ENCODE measurements at places on chromosomes 3 and 15. TPM values are rescaled to one million over a fixed set of nuclear protein-coding genes. Genes with fewer than 3 reads are reported as not detected.

GRCh38 chr3:193828477-193828876 is 235.5 kb downstream of the OPA1 start:
- no peaks in the 10 kb centered on the region for H3K27me3 ChIP-seq
- peak; percentile 39 for DNase-seq
- no peaks in the 10 kb centered on the region for H3K36me3 ChIP-seq
- no peak overlapping the region for H3K27ac ChIP-seq
- no peak overlapping the region for H3K4me3 ChIP-seq
- peaks cover 17% of the 10 kb centered on the region for H3K4me1 ChIP-seq

- no peaks in the 10 kb centered on the region for H3K27me3 ChIP-seq
- DNase-seq, result no peak
- H3K4me1 ChIP-seq, result no peaks in the 10 kb centered on the region
- H3K27ac ChIP-seq, result no peak overlapping the region
- H3K36me3 ChIP-seq, result no peaks in the 10 kb centered on the region
These were observed 463.5 kb upstream of the TGFBR2 start for GRCh38 chr3:30142946-30143345.

DNA sequence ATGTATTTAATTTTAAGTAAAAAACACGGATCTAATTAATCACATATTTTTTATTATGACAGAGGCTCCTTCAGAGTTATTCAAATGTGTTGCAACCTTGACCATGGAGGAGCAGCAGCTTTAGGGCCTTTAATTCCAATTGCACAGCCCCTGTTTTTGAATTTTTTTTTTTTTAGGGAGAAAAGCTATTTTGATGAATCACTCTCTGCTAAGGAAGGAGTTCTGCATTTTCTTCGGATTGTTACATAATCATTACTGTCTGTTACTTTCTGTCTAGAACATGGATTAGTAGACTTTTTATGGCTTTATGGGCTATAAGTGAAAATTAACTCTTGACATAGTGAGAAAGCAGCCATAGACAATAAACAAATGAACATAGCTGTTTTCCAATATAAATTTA is 90.8 kb downstream of the MCTP2 start:
- no peak overlapping the region for H3K27ac ChIP-seq
- no peak overlapping the region for H3K4me3 ChIP-seq
- H3K36me3 ChIP-seq, result no peaks in the 10 kb centered on the region

DNA sequence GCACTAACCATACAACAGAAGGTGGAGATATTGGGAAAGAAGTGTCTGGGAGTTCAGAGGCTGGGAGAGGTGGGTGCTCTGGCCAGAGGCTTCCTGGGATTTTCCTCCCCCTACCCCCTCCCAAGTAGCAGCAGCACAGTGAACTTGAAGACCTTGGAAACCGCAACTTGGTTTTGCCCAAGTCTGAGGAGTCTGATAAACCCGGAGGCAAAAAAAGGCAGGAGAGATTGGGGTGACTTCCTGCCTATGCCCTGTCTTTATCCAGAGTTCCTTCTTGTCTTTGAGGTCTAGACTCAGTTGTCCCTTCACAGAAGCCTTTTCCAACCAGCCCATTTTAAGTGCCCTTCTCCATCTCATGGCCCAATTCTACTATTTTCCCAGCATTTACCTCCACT is 25.4 kb upstream of the THRB start:
- no peaks in the 10 kb centered on the region for H3K36me3 ChIP-seq
- H3K4me1 ChIP-seq, result peaks cover 31% of the 10 kb centered on the region
- no peak overlapping the region for H3K4me3 ChIP-seq
- H3K27me3 ChIP-seq, result peaks cover 71% of the 10 kb centered on the region
- no peak for DNase-seq

DNA sequence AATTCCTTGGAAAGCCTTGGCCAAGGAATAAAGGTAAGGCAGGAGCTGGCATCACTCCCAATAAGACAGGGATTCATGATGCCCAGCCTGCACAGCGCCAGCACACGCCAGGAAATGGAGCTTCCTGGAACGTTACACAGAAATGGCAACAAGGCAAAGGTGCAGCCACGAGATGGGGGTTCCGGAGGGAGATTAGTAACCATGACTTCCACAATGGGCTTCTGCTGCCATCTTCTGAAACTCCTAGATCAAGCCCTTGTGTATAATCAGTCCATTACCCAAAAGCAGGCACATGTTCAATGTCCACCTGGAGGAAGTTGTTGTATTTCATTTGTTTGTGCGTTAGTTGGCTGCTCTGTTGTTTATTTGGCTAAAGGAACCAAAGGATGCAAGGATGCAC is 131.2 kb upstream of the TRIM42 start:
- no peaks in the 10 kb centered on the region for H3K27me3 ChIP-seq
- H3K36me3 ChIP-seq, result no peaks in the 10 kb centered on the region
- no peaks in the 10 kb centered on the region for H3K4me1 ChIP-seq
- peak; percentile 5 for DNase-seq

Gene CPNE9
- 6.2 TPM for polyA plus RNA-seq

- no peaks in the 10 kb centered on the region for H3K27me3 ChIP-seq
- DNase-seq, result no peak
- H3K36me3 ChIP-seq, result no peaks in the 10 kb centered on the region
These were observed 32.0 kb upstream of the BOC start for GRCh38 chr3:113179235-113179824.

- DNase-seq, result peak; percentile 54
- no peak overlapping the region for H3K4me3 ChIP-seq
- H3K36me3 ChIP-seq, result peaks cover 9% of the 10 kb centered on the region
- H3K4me1 ChIP-seq, result no peaks in the 10 kb centered on the region
- H3K27ac ChIP-seq, result no peak overlapping the region
These were observed 66.6 kb downstream of the PIK3CB start for GRCh38 chr3:138768125-138768524.

GRCh38 chr3:123475786-123476185 is 26.9 kb upstream of the ADCY5 start:
- H3K27ac ChIP-seq, result no peak overlapping the region
- no peak overlapping the region for H3K4me3 ChIP-seq
- H3K27me3 ChIP-seq, result no peaks in the 10 kb centered on the region
- H3K4me1 ChIP-seq, result no peaks in the 10 kb centered on the region

Gene TRH
- polyA plus RNA-seq, result 0.10 TPM

- no peaks in the 10 kb centered on the region for H3K27me3 ChIP-seq
- H3K4me3 ChIP-seq, result no peak overlapping the region
- no peaks in the 10 kb centered on the region for H3K36me3 ChIP-seq
- no peak for DNase-seq
- no peaks in the 10 kb centered on the region for H3K4me1 ChIP-seq
These were observed 82.3 kb upstream of the NPHP3 start for GRCh38 chr3:132804498-132804897.

Gene P2RY13
- polyA plus RNA-seq, result 0.68 TPM

DNA sequence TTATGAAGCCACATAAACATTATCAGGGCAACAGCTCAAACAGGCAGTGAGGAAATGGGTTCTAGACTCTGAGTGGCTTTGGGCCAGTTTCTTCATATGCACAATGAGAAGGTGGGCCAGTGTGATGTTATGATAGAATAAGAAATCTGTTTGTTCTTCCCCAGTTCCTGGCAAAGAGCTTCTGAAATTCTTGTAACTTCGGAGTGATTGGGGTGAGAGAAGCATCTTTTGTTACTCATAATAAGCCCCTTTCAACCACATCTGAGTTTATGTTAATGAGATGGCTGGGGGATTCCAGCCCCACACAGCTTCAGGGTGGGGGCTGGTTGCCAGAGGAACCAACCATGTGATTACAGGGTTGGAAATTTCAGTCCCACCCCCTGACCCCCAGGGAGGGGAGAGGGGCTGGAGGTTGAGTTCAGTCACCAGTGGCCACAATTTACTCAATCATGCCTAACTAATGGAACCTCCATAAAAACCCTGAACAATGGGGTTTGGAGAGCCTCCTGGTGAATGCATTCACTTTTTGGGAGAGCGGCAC is 57.0 kb upstream of the FRMD4B start:
- H3K27ac ChIP-seq, result no peak overlapping the region
- H3K4me1 ChIP-seq, result peaks cover 8% of the 10 kb centered on the region
- no peak overlapping the region for H3K4me3 ChIP-seq
- no peak for DNase-seq
- no peaks in the 10 kb centered on the region for H3K36me3 ChIP-seq

DNA sequence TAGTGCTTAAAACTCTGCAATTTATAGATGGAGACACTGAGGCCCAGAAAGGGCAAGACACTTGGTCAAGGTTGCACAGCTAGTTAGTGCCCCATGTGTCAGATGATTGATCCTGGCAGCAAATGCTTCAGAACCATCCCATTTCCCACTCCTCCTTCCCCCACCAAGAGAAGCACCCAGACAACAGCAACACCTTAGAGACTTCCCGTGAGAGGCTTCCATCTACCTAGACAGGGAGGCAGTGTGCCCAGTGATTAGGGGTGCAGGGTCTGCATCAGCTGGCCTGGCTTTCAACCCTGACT is 77.6 kb downstream of the CORO2B start:
- no peak for DNase-seq
- H3K27ac ChIP-seq, result no peak overlapping the region
- no peaks in the 10 kb centered on the region for H3K27me3 ChIP-seq

Gene KATNBL1
- polyA plus RNA-seq, result 96.1 TPM

Gene CRYGS
- 2.0 TPM for polyA plus RNA-seq

DNA sequence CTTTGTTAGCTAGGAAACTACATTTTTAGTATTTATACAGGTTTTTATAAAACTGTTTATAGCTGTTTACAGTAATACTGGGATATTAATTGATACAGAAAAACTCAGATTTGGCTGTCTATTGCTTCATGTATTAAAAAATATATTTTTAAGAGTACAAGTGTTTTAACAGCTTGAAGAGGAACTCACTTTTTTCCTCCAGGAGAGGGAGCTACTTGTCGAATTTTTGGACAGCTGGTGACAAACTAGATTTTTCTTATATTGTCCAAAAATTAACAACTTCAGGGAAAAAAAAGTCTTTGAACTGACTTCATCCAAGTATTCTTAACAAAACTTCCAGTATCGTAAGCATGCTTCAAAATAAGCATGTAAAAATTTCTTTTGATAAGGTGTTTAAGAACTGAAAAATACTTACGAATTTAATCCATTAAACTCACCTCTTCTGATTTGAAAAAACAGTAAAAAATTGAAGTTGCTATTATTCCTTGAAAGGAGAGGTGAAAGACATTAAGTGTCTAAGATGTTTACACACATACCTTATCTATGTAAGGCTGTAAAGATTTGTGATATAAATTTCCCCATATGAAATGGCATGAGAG is 4.0 kb downstream of the DIPK2A start:
- H3K4me1 ChIP-seq, result peaks cover 35% of the 10 kb centered on the region
- H3K27ac ChIP-seq, result no peak overlapping the region
- H3K27me3 ChIP-seq, result no peaks in the 10 kb centered on the region
- H3K4me3 ChIP-seq, result 0 out of 2 replicates have a peak overlapping the region, but pooled peaks have one; percentile 91

GRCh38 chr3:46378426-46378942 is 7.7 kb downstream of the CCR5 start:
- no peak overlapping the region for H3K4me3 ChIP-seq
- H3K36me3 ChIP-seq, result no peaks in the 10 kb centered on the region
- no peaks in the 10 kb centered on the region for H3K27me3 ChIP-seq
- peaks cover 21% of the 10 kb centered on the region for H3K4me1 ChIP-seq
- H3K27ac ChIP-seq, result no peak overlapping the region

DNA sequence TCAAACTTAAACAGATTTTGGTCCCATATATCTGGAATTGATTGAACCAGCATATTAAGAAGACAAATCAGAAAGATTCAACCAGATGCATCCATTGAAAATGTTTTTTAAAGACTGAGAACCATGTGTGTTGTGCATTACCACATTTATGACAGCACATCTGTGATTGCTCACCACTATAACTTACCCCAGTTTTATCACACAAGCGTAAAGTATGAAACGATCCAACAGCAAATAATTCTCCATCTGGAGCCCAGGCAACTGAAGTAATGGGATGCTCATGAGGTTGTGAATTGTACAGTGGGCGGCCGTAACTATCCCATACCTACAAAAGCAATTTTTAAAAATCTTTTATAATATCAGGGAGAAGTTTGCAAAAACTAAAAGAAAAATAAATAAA is 43.2 kb downstream of the IFT80 start:
- H3K27me3 ChIP-seq, result no peaks in the 10 kb centered on the region
- DNase-seq, result no peak
- no peak overlapping the region for H3K27ac ChIP-seq
- no peak overlapping the region for H3K4me3 ChIP-seq

Gene CIB1
- 33.5 TPM for polyA plus RNA-seq

DNA sequence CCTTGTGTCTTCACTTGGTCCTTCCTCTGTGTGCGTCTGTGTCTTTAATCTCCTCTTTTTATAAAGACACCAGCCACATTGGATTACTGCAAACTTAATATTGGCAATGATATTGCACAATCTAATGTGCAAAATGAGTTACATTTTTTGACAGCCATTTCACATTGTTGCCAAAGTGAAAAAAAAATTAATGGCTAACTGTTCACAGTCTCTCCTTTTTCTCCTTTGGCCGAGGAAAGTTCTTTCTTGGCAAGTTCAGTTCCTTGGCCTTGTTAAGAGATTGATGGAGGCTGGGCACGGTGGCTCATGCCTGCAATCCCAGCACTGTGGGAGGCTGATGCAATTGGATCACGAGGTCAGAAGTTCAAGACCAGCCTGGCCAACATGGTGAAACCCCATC is 62.2 kb upstream of the ZNF280D start:
- no peaks in the 10 kb centered on the region for H3K36me3 ChIP-seq
- no peak overlapping the region for H3K27ac ChIP-seq
- no peaks in the 10 kb centered on the region for H3K4me1 ChIP-seq
- H3K4me3 ChIP-seq, result no peak overlapping the region
- no peaks in the 10 kb centered on the region for H3K27me3 ChIP-seq

DNA sequence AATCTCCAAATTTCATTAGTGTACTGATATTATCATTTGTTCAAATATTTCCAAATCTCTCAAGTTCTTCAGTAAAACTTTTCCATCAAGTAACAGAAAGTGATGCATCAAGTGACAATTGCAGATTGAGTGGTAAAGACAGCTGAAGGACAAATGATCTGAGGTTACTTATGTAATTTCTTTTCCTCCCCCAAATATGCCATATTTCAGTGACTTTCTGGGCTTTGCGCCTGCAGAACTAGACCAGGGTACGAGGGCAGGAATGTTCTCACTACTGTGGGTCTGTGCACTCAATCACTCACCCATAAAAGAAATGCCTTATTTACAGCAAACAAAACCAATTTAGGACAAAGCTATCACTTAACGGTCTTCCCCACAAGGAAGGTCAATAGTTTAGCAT is 4.7 kb downstream of the SUCLG2 start:
- no peak overlapping the region for H3K4me3 ChIP-seq
- no peak for DNase-seq
- no peaks in the 10 kb centered on the region for H3K27me3 ChIP-seq
- no peak overlapping the region for H3K27ac ChIP-seq
- H3K36me3 ChIP-seq, result no peaks in the 10 kb centered on the region
- peaks cover 10% of the 10 kb centered on the region for H3K4me1 ChIP-seq

Gene USP19
- 13.2 TPM for polyA plus RNA-seq

GRCh38 chr3:65412588-65412987 is 626.1 kb downstream of the MAGI1 start:
- peaks cover 3% of the 10 kb centered on the region for H3K4me1 ChIP-seq
- no peaks in the 10 kb centered on the region for H3K36me3 ChIP-seq
- peak; percentile 35 for DNase-seq
- no peaks in the 10 kb centered on the region for H3K27me3 ChIP-seq

DNA sequence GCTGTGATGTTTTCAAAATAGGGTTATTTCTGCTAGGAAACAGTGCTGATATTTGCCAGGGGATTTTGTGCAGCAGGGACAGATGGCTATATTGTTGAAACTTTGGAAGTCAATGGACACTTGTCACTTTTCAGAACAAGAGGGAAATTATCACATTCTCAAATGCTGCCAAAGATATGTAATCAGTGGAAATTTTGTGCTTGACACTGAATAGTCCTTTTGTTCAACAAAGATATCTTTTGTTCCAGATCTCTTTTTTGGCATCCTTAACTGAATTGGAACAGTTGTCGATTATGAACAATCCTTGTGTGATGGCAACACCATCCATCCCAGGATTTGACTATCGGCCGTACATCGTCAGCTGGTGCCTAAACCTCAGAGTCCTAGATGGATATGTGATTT is 7.8 kb downstream of the CEP97 start:
- no peaks in the 10 kb centered on the region for H3K4me1 ChIP-seq
- H3K36me3 ChIP-seq, result peaks cover 45% of the 10 kb centered on the region
- DNase-seq, result no peak
- H3K27me3 ChIP-seq, result no peaks in the 10 kb centered on the region
- no peak overlapping the region for H3K4me3 ChIP-seq
